Left renal cortex interstitium (tissue), 4 donors: ENCODE measurements at places on chromosomes 2 and 18.
A peak's percentile ranks its signal among the peaks of the same experiment; 100 is the strongest.

DNA sequence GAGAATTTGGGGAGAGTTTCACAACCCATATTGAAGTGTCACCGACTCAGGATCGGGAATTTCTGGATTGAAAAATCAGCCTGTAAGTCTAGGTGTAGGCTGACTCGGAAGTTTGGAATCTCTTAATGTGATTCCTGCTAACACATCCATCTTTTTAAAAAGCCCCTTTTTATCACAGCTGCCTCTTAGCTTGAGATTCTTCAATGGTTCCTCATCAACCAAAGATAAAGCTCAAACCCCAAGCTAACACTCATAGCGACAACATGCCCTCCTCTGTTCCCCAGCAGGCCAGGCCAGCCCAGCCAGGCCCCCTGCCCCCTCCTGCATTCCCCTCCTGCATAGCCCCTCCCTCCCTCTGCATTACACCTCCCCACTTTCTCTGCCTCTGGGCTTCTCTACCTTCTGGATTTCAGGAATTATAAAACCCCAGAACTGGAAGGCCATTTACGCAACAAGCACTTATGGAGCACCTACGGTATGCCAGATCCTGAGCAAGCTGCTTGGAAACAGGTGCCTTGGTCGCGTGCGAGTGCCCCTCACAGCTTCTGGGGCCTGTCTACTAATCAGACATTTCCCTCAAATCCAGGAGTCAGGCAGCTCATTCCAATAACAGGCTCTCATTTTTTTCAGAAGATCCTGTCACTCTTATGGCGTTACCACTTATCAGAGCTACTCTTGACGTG, 63.4 kb downstream of the EMX1 start:
- DNase-seq: no peak

DNA sequence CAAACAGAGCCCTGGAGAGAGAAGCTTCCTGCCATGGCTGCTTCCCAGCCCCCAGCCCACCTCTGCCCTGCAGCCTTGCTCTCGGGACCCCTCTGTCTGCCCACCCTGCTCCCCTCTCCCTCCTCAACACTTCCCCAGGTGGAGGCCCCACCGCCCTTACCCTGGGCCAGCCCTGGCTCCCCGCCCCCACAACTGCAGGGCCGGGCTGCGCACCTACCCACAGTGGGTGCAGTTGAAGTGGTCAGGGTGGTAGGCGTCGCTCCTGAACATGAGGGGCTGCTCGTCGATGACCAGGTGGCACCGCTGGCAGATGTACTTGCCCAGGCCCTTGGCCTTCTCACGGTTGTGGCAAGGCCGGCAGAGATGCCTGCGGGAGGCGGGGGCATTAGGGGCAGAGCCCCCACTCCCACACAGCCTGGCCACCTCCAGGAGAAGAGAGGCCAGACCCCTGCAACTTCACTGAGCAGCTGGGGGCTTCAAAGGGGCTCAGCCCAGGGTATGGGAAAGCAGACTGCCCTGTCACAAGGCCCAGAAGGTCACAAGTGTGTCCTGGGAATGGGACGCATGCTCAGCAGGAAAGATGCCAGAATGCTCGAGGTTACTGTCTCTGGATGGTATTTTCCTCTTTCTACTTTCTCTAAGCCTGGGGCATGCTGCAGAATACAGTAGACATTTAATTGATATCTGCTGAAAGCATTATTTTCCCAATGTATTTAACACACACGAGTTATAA, 3.1 kb upstream of the GPR17 start:
- no peak for DNase-seq

GRCh38 chr2:198165289-198165688, 360.9 kb downstream of the PLCL1 start:
- DNase-seq: no peak

DNA sequence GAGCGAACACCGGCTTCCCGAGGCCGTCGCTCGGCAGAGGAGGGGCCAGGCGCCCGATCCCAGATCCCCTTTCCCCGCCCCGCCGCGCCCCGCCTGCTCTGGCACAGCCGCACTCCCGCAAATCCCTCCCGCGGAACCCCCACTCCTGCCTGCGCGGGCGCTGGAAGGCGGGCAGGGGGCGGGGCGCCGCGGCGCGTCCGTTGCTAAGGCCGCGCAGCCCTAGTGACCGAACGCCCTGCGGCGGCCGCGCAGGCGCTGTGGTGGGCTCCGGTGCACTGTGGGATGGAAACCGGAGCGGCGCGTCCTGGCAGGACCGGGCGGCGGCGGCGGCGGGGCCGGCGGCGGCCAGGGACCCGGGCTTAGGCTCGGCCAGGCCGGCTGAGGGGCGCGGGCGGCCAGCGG, at the start of gene TRAF3IP1:
Gene TRAF3IP1, plus strand, starts transcription at position 273 of the 402 bp plus-strand sequence. CDS start 145 bp downstream, outside the sequence.
- peak; percentile 50 for DNase-seq
